ENCODE measurements at places on chromosomes 7 and 10.

DNA sequence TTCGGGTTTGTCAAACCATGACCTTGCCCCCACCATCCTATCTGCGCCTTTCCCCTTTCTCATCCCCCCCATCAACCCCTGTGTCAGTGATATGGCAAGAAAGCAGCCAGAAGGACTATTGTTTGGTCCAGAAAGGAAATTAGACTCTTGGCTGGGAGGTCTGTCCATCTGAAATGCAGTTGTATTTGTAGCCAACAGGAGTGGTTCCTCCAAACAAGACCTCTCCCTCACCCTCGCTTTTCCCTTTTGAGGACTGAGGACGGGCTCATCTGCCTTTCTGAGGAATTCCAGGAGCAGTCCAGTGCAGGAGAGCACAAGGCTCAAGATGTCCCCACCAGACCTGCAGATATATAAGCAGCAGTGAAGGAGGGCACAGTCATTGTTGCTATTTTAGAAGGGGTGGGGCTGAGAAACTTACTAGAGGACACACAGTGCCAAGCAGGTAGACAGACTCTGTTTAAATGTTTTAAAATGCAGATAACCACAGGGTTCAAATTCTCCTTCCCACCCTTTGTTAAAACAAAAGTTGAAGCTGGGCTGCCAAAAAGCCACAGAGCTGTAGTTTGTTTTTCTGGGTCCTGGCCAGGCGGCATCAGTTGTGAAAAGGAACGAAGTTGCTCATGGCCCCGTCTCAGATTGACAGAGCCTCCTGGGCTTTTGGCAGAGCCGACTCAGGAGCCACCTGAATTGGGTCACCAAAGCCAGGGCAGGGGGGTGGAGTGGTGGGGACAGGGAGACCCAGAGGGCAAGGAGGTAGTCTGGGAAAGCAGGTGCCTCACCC is 37.3 kb downstream of the CYP17A1 start:
- no peak for DNase-seq

DNA sequence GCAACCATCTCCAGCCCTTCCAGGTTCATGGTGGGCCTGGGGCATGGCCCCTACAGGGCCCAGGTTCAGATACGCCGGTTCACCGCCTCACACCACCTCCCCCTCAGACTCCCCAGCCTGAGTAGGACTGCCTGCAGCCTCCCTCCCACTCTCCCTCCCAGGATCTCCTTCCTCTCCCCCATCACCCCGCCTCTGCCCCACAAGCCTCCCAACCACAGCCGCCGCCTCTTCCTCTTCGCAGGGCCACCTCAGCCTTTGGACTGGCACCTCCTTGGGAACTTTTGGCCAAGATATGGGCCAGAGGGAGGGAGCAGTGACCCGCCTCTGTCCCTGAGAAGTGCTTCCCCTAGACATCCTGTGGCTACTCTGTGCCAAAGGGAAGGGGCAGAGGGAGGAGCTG is 9.3 kb downstream of the KCNIP2 start:
- no peak for DNase-seq

GRCh38 chr10:74051736-74052342 is 53.9 kb downstream of the VCL start:
- DNase-seq: no peak

GRCh38 chr7:91656541-91657482 is 223.7 kb downstream of the MTERF1 start:
- no peak for DNase-seq

GRCh38 chr10:102917962-102918816 is at the start of gene CNNM2:
TSS of gene CNNM2 (plus strand) at chr10:102918294. CDS start at chr10:102918481, 187 bp downstream.
- DNase-seq: peak; percentile 100

GRCh38 chr7:158586499-158587161 is 993 bp downstream of the PTPRN2 start:
- no peak for DNase-seq

GRCh38 chr7:26449175-26450165 is 157.8 kb downstream of the SNX10 start:
- peak; percentile 83 for DNase-seq

- DNase-seq: no peak
These were observed 3.1 kb downstream of the CD36 start for GRCh38 chr7:80641548-80641947.

- DNase-seq: no peak
These were observed 57.1 kb downstream of the LRRTM3 start for GRCh38 chr10:66982792-66983474.

DNA sequence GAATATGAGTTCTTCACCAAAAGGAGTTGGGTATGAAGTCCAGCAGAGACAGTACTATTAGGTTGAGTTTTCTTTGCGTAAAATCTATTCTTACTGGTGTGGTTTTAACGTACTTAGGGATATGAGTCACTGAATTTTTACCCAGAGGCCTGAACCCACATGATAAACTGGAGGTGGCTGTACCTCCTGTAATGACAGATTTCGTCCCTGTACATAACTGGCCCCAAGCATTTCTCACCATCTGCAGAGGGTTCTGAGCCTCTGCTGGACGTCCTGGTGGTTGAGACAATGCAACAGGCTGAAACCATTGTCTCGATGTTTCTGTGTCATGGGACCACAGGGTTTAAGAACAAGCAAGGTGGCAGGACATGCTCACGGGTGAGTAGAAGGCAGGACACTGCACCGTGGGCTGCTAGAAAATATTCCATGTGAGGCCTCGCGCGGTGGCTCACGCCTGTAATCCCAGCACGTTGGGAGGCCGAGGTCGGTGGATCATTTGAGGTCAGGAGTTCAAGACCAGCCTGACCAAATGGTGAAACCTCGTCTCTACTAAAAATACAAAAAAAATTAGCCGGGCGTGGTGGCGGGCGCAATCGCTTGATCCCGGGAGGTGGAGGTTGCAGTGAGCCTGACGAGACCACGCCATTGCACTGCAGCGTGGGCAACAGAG is 233.9 kb downstream of the DNAJB6 start:
- no peak for DNase-seq

- peak; percentile 43 for DNase-seq
These were observed 854 bp downstream of the MTG1 start for GRCh38 chr10:133394801-133395221.

DNA sequence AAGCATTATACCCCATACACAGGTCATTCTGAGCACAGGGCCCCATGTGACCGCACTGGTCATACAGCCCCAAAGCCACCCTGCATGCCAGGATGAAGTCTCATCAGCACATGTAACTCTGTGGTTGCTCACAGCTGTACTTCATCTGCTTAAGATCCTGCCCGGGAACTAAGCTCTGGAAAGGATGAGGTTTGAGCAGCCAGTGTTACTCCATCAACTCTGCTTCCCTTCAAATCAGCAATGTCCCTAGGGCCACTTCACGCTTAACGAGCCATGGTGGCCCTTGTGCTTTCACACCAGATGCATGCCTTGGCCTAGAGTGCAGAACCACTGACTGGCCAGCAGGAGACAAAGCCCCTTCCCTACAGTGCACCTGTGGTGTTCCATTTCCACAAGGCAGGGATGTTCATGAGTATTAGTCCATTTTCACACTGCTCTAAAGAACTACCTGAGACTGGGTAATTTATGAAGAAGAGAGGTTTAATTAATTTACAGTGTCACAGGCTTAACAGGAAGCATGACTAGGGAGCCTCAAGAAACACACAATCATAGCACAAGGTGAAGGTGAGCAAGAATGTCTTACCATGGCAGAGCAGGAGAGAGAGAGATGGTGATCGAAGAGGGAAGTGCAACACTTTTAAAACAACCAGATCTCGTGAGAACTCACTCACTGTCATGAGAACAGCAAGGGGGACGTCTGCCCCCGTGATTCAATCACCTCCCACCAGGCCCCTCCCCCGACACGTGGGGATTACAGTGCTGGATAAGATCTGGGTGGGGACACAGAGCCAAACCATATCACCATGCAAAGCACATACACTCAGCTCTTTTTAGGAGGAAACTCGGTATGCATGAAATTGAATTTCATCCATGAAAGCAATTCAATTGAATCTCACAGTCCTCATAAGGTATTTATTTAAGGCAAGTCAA is 149.0 kb upstream of the CDCA7L start:
- DNase-seq: peak; percentile 38

DNA sequence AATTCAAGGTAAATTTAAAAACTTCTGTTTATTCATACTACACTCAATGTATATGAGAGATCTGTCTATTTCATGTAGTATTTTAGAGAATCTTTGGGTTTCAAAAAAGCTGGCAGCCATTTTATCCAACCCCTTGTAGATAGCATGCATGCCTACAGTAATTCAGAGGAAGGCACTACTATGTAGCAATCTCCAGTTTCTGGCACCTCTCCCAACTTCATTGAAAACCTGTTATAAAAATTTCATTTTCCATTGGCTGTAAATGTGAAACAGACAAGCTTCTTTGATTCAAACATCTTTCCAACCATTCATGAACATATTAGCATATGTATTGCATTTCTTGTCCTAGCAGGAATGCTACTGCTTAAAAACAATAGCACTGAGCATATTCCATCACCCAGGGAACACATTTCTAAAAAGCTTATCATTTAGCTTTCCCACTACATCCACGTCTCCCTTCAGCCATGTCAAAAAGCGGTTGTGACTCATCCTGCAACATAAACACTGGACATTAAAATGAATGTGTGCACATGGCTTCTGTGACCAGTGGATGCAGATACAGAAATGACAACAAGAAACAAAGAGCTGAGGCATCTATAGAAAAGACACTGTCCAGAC is 330.4 kb upstream of the AOAH start:
- no peak for DNase-seq

DNA sequence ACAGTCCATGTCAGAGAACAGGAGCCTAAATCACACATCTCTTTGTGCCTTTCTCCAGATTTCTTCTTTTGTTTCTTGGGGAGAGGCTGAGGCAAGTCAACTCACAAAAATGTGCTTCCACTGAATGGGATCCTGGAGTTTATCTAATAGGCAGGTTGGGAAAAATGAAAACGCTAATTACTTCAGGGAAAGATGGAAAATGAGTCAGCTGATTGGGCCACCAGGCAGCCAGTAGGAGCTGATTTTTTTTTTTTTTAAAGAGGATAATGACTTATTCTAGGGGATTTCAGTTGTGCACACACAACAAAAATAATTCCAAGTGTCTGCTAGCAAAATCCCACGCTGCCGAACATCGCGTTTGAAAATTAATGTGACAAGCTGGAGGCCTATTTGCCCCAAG is 412.8 kb upstream of the ZMIZ1 start:
- DNase-seq: no peak

GRCh38 chr7:7820939-7821338 is 102.5 kb upstream of the RPA3 start:
- no peak for DNase-seq

DNA sequence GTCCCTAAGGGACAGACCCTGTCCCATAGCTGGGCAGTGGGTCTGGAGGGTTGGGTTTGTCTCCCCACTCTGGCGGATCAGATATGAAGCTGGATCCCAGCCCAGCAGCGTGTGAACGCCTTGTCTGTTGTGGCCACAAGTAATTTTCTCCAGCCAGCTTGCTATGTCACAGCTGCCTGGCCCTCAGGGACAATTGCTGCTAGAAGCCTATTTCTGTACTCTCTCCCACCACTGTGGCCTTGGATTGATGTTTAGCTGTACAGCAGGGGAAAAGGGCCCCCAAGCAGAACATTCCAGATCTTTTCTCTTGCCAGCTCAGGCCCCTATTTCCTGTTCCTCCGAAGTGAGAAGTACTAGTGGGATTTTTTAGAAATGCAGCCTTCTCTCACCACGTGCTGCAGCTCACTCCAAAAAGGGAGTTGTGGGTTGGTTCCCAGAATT is 53.5 kb upstream of the WAC start:
- peak; percentile 59 for DNase-seq

DNA sequence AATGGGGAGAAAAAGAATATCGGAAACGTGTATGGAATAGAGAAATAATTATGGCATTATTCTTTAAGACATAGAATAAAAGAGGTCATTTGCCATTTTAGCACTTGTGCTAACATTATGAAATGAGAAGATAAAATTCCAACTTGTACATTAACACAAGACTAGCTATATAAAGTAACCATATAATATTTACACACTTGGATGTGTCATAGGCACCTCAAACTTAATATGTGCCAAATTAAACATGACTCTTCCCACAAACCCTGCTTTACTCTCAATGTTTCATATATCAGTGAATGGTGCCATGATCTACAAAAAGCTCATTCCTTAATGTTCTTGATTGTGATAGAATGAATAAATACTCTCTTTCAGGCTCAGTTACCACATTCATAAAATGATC is 4.1 kb upstream of the MINDY3 start:
- DNase-seq: no peak

Measured in islet precursor cell (in vitro differentiated cells).